ENCODE measurements at places on chromosomes 2 and 18.

DNA sequence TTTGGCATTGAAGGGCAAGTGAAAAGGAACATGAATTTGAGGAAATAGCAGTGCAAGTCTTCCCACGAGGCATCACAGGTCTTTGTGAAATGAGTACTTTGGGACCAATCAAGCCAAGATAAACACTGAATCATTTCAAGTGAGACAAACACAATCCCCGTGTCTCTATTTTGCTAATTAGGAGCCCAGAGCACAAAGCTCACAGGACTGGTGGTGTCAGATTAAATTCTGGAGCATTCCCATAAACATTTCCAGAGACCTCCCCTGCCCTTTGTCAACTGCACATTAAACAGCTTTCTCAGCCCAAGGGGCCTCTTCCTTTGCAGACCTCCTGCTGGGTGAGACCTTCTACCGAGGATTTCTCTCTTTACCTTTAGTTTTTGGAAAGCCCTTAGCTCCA is 50.7 kb downstream of the DAPL1 start:
- no peak for DNase-seq

DNA sequence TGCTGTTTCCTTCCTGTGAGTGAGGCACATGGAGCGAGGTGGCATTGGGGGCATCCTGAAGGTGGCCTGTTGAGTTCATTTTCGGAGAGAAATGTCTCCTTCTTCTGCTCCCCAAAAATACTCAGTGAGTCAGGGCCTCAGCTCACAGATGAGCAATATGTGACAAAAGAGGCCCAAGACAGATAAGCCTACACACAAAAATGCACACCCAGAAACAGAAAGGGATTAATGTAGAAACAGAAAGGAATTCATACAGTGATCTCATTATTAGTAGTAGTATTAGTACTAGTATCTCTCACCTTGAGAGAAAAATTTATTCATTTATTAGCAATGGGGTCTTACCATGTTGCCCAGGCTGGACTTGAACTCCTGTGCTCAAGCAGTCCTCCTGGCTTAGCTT is 5.1 kb downstream of the GPR75 start:
- no peak for DNase-seq

- DNase-seq, result no peak
Measured at GRCh38 chr18:39523281-39523680, 1957.7 kb upstream of the CELF4 start.

DNA sequence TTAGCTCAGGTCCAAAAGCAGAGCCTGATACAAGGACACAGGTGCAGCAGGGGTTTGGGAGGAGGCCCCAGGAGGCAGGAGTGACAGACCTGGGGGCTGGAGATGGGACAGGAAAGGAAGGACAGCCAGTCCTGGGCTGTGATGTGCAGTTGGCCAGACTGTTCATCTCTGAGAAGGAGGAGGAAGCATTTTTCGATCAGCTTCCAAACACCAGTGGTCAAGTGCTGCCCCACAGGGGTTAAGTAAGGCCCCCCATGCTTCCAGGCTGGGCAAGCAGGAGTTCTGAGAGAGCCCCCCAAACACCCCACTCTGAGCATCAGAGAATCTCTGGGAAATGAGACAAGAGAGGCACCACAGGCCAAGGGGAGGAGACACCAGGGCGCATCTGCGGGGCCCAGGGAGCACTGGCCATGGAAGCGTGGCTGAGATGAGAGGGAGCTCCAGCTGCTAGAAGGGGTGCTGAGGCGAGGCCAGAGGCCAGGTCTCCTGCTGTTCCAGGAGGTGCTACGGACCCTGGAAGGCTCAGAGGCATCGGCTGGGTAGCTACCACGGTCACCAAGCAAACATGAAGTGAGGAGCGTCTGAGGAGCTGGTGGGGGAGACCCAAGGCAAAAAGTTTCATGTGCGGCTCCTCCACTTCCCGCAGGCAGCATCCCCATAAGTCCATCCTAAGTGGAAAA is 5.6 kb upstream of the HDAC4 start:
- no peak for DNase-seq

GRCh38 chr2:15918761-15919356 is 21.5 kb upstream of the MYCN start:
- DNase-seq, result no peak

DNA sequence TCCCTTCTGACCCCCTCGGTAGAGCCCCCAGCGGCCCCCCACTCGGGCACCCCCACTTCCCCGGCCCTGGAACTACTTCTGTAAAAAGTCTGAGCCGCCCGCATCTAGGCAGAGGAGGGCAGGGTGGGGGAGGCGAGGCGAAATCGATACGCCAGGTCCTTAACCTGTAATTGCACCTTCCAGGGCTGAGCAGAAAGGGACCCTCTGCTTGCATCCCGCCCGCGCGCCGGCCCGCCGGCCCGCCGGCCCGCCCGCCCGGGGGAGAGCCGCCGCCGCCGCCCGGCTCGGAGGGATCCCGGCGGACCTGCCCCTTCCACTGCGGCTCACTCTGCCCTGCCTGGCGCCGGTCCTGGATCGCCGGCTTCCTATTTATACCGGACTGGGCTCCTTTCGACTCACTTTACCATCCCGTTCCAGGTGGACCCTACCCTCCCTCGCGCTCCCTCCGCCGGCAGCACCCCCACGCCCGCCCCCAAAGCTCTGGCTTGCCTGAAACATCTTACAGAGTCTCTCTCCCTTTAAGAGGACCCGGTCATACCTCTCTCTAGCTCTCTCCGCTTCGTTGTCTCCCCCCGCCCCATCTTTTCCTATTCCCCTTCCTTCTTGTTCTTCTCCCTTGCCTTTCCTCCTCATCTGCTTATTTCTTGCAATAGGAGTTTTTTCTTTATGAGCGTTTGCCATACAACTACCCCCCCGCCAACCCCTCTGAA is 797 bp downstream of the KLHL14 start:
- peak; percentile 58 for DNase-seq

DNA sequence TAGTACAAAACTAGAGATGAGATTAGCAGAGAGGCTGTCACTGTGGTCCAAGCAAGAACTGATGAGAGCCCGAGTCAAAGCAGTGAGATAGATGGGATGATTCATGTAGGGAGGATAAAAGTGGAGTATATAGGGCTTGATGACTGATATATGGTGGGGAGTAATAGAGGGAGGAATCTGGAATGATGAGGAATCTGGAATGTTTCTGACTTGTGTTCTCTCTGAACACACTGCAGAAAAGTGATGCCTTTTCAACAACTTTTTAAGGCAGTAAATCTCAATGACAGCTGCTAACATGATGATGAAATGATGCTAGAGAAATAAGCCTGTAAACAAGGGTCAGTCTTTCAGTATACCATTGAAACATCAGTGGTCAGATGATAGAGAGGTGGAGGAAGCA is 143.5 kb upstream of the SP5 start:
- no peak for DNase-seq

GRCh38 chr2:20484810-20485611 is 38.1 kb downstream of the RHOB start:
- DNase-seq, result no peak
